ENCODE measurements at places on chromosomes 7 and 10. TPM values are rescaled to one million over a fixed set of nuclear protein-coding genes. Genes with fewer than 3 reads are reported as not detected.
A peak's percentile ranks its signal among the peaks of the same experiment; 100 is the strongest.

Gene PLPP4
- 27.6 TPM for total RNA-seq

Gene ZNF117
- 52.9 TPM for total RNA-seq

Gene ASB15
- 0.64 TPM for total RNA-seq

Gene SLC25A40
- total RNA-seq, result 30.3 TPM

Gene CNOT4
- total RNA-seq, result 32.8 TPM

Gene ZNF736
- total RNA-seq, result 46.2 TPM

Gene GRID2IP
- 3.5 TPM for total RNA-seq

Gene GRID1
- total RNA-seq, result 15.8 TPM

Gene TMEM176A
- total RNA-seq, result 1.5 TPM

Gene AKR1D1
- not detected for total RNA-seq

Gene CLRN3
- total RNA-seq, result 0.27 TPM

Gene SYT15B
- total RNA-seq, result 0.54 TPM

Gene ZNF438
- total RNA-seq, result 3.8 TPM

DNA sequence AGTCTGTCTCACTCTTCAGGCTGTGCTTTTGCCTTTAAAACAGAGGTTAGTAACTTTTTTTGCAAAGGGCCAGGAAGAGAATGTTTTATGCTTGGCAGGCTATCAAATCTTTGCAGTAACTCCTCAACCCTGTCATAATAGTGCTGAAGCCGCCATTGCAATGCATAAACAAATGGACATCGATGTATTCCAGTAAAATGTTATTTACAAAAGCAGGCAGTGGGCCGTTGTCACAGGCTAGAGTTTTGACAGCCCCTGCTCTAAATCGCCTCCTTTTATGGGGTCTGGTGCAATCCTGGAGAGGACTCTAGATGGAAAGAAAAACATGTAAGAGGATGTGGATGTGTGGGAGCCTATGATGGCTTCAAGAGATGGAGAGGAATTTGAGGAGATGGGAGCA, 568.3 kb downstream of the TYW1 start:
- no peak for DNase-seq

DNA sequence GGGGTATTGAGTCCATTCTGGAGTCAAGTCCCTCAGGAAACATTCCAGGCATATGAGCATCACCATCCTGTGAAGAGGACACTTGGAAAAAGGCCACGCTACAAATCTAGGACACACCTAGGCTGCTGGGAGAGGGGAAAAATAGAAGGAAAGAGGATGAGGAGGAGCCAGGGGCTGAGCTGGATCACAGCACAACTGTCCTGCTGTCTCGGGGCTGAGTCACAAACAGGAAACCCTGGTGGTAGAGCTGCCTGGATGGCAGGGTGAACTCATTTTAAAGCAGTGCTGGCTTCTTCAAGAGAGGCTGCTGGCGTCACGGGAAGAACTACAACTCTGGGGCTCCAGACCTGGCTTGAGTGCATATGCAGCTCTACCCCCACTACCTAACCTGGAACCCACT, 151.5 kb downstream of the RNF216 start:
- peak; percentile 83 for DNase-seq

- no peak for DNase-seq
Observed at GRCh38 chr10:70541736-70542564, 60.6 kb downstream of the PRF1 start.

GRCh38 chr7:5229451-5230264, 39.6 kb downstream of the WIPI2 start:
- no peak for DNase-seq

DNA sequence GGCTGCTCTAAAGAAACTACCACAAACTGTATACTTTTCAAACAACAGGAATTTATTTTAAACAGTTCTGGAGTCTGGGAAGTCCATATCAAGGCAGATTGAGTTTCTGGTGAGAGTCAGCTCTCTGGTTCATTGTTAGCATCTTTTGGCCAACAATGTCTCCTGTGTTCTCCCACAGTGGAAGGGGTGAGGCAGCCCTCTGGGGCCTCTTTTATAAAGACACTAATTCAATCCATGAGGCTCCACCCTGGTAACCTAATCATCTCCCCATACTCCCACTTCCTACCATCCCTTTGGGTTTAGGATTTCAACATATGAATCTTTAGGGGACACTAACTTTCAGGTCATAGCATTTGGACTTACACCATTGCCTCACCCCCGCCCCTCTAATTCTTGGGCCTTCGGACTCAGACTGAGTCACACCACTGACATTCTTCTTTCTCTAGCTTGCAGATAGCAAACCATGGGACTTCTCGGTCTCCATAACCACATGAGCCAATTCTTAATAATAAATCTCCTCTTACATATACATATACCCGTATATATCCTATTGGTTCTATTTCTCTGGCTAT, 64.3 kb upstream of the ANTXRL start:
- DNase-seq, result no peak

- no peak for DNase-seq
Observed at GRCh38 chr7:93921186-93921585, 349 bp upstream of the GNG11 start.

DNA sequence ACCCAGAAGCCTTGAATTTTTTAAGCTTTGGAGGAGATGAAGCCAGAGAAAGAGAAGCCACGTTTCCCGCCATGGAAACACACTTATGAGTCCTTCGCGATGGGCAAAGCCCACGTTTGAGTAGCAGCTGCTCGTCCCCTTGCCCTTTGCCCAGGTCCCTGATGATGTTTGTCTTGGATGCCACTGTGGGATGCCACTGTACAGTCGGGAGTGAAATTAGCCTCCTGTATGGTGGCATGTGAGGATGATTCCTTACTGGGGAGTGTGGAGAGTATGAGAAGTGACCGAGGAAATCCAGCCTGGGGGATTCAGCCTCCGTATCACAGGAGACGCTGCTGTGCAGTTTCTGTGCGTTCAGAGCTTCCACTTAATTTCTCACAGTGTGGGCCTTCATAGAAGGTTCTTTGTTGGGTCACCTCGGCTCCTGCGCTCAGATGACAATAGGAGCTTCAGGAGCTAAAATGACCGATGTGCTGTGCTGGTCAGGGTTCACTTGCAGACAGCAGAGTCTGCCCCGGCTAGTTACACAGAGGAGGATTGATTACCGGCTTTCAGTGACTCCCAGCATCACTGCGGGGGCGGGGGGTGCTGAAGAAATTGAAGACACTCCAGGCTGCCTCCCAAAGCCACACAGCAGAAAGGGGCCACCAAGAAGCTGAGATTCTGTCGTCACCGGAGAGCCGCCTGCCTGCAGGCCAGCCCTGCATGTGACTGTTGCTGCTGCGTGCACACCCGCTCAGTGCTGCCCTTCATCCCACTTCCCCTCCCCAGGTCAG, 122.1 kb upstream of the SFMBT2 start:
- DNase-seq, result no peak

- no peak for DNase-seq
Observed at GRCh38 chr10:86446987-86447386, 74.6 kb downstream of the WAPL start.

DNA sequence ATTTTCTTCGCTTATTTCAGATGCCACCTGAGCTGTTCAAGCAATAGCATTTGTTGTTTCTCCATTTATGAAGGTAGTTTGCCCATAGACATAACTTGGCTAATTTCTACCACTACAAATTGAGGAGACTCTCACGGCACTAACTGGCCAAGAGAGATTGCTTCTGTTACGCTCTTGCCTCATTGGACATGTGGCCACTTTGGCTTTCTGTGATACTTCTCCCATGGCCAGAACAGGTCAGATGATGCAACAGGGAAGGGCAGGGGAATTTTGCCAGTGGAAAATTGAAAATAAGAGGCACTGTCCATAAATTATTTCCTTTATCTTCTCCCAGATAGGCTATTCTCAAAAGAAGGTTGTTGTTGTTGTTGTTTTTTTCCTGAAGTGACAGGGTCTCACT, 1633.3 kb upstream of the LRRTM3 start:
- no peak for DNase-seq

DNA sequence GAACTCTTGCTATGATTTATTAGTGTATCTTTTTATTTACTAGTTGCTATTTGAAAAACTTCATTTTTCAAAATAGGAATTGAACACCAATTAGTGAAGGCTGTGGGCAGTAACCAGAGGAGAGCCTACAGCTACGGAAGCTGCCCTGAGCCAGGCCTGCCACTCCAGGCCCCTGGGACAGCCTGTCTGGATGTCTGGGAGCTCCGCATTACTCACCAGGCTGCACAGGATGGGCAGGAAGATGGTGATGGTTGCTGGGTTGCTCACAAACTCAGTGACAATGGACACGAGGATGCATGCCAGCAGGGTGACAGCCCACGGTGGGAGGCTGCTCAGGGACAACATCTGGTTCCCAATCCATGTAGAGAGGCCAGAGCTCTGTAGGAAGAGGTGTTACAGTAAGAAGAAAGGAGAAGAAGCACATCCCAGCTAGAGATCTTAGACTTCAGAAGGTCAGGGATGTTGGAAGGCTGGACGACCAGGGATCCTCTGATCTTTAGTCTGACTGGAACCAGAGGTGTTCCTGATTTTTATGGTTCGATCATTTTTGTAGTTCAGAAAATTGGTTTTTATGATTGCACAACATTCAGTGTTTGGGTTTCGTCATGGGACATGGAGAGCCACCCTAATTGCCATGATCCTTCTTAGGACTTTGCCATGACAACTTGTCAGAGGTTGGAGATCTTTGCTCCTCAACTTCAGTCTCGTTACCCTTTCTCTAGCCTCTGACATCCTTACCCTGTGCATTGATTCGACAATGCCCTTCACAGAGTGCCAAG, 23.2 kb downstream of the STMP1 start:
- DNase-seq, result no peak

DNA sequence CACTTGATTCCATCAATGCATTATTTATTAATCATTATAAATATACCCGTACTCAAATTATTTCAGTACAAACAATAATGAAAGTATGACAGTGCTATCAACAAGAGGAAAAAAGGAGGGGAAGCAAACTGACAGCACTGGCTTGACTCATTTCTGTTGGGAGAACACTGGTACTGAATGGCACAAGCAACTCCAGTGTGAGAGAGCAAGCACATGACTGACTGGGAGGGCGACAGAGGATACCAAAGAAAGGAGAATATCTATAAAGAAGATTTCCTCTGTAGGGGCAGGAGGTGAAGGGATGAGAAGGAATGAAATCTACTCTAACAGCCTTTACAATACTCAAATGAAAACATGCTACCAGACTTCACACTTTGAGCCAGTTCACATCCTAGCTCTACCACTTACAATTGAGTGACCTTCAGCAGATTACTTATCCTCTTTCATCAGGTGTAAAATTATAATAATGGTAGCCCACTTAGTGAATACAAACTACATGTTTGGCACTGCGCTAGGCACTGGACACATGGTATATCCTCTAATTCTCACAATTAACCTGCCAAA, 1.5 kb downstream of the USP54 start:
- no peak for DNase-seq

DNA sequence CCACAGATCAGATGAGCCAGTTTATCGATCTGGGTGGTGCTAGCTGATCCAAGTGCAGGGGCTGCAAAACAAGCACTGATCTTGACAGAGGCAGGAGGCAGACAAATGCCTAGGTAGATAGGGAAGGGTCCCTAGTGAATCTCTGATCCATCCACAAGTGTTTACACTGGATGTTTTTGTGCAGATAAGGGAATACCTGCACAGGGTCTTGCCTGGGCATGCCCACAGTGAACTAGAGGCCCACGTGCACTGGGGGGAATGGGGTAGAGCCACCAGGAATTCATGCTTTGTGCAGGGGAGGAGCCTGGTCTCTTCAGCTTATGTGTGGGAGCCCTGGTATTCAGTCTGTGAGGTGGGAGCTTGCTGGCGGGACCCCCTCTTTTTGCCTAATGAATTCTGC, 50.3 kb downstream of the SDHAF3 start:
- DNase-seq, result no peak

- DNase-seq, result no peak
Observed at GRCh38 chr10:30606313-30606712, 23.2 kb downstream of the LYZL2 start.

- no peak for DNase-seq
Observed at GRCh38 chr10:75049316-75050148, 61.9 kb upstream of the SAMD8 start.

- DNase-seq, result no peak
Observed at GRCh38 chr10:16789261-16789660, 28.0 kb downstream of the RSU1 start.

GRCh38 chr10:118827053-118827452, 72.3 kb upstream of the CACUL1 start:
- no peak for DNase-seq

- no peak for DNase-seq
Observed at GRCh38 chr7:110962826-110963225, 128.1 kb upstream of the LRRN3 start.

GRCh38 chr7:121547544-121548092, 151.5 kb upstream of the FAM3C start:
- peak; percentile 58 for DNase-seq

DNA sequence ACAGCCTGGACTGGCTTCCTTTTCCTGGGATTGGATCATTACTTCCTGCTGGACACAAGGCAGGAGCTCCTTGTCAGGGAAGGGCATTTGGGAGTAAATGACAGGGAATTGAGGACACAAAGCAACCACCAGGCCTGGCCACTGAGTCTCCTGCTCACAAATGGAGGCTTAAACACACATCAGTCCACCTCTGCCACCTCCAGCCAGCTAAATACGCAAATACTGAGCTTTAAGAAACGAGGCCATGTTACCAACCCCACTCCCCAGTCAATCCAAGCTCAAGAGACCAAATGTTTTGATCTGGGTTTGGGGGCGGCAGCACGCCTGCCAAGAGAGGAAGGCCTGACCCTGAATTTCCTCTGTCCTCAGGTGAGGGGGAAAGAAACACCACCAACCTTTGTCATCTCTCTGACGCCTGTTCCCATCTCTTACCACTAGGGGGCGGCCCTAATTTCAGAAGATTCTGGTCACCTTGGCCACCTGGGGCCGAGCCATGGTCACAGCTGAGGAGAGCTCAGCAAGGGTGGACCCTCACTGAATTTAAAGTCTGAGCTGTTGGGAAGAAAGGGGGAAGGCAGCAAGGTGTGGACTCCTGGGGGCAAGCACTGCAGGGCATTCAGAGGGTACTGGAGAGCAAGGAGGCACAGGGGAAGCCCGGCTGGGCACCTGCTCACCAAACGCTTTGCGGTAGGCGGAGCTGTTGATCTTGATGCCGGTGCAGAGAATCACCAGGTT, 16.5 kb downstream of the AIFM2 start:
- DNase-seq, result peak; percentile 63

DNA sequence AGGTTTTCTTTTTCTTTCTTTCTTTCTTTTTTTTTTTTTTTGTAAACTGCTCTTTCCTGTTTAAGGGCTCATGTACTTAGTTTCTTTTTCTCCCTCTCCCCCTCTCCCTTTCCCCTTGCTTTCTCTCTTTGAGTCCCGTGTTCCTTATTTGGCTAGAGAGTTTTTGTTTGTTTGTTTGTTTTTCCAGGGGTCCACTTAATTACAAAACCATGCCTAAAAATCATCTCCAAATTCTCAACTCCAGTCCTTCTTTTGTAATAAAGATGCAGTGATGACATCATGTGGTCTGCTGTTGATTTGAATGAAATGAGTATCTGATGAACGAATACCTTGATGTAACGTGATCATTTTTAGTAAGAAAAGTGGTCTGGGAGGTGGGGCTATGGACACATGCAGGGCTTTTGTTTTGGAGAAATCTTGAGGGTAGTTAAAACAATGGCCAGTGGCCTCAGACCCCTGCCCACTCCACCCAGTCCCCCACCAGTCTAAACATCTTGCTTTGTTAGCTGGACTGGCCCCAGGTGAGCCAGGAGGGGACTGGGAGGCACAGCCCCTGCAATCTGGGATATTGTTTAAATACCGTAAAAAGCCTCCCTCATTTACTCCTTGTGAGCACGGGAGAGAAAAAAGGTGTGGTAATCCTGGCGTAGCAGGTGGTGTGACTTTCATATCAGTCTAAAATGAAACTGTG, 165.7 kb downstream of the LRMDA start:
- DNase-seq, result no peak

- no peak for DNase-seq
Observed at GRCh38 chr10:130804778-130805634, 506.5 kb downstream of the TCERG1L start.

GRCh38 chr10:132448248-132448731, 51.3 kb downstream of the PWWP2B start:
- DNase-seq, result no peak

All from cerebellum (tissue), 4 donors.